AG08396 (cell line): ENCODE measurements at places on chromosomes 2 and 18.

GRCh38 chr18:76447258-76447890 is 47.7 kb downstream of the ZNF516 start:
- DNase-seq, result no peak

DNA sequence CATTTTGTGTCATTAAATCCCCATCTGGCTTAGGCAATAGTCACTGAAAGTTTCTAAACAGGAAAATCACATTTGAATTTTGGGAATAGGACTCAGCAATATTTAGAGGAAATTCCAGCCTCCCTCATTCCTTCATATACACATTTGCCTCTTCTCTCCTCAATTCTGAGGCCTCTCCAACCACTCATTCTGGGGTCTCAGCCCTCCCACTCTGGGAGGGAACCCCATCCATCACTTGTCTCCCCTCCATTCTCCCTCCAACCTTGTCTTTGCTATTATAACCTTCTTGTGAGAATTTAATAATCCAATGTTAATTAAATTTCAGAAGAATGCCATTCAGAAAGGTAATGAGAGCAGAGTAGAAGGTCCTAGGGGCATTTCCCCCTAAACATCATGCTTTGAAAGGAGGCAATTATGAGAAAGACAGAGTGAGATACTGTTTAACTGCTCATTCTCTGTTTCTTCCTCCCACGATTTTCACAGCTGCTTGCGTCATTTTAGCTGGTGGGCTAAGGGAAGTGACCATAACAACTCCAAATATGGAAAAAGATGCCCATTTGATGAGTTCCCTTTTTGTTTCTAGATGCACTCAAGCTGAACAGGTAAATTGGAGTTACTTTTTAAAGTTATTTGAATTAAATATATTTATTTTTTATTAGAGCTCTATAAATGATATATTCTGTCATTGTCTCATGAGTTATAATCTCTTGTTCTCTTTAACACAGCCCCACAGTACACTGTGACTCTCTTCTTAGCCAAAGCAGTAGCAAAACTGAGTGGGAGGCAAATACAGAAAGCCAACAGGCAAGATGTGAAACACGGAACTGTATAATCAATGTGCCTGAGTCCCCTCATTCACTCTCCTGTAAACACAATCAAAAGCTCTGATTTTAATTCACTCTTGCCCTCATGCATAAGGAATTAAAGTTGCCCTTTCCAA is 135.1 kb downstream of the DLGAP1 start:
- DNase-seq, result no peak

DNA sequence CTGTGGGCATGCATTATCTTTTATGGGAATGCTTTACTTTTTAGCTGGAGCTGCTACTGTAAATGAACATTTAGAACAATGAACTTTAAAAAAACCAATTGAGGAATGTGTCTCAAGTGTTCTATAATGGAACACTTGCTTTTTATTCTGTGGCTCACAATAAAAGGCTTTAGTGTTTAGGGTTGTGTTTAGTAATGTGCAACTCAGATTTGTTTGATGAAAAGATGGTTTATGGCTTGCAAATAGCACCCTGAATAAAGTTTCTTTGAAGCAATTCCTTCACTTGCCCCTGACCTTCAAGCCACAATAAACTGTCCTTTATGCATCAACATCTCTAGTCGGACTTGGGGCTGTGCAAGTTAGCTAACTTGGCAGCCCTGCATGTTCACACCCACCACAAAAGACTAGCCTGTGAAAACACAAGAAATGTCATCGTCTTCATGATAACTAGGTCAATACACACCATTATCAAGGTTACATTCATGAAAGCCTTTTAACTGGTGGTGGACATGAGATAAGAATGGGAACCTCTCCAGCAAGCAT is 98.7 kb downstream of the MYO1B start:
- no peak for DNase-seq

- no peak for DNase-seq
Measured at GRCh38 chr18:47118981-47119380, 31.3 kb downstream of the HDHD2 start.

- DNase-seq, result no peak
Measured at GRCh38 chr2:128228894-128229293, 89.8 kb downstream of the HS6ST1 start.

GRCh38 chr18:60445341-60445740 is 72.8 kb upstream of the MC4R start:
- no peak for DNase-seq

- DNase-seq, result no peak
Measured at GRCh38 chr18:33914399-33914798, 310.3 kb downstream of the NOL4 start.

- no peak for DNase-seq
Measured at GRCh38 chr2:63287956-63288355, 237.3 kb downstream of the OTX1 start.

- peak; percentile 22 for DNase-seq
Measured at GRCh38 chr2:165902934-165903333, 50.6 kb downstream of the TTC21B start.

DNA sequence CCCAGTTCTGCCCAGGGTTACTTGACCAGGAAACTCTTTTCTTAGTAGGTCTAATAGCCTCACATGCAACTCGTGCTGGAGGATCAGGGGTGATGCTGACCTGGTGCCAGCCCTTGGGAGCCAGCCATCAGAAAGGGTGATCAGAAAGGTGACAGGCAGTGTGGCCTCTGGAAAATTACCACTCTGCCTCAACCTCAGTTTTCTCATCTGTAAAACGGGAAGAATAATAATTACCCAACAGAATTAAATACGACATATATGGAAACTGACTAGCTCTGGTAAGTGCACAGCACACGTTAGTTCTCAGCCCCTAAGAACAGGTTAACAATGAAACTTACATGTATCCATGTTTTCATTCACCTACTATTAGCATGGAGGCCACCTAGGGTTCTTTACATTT is 157.6 kb downstream of the EN1 start:
- DNase-seq, result no peak

DNA sequence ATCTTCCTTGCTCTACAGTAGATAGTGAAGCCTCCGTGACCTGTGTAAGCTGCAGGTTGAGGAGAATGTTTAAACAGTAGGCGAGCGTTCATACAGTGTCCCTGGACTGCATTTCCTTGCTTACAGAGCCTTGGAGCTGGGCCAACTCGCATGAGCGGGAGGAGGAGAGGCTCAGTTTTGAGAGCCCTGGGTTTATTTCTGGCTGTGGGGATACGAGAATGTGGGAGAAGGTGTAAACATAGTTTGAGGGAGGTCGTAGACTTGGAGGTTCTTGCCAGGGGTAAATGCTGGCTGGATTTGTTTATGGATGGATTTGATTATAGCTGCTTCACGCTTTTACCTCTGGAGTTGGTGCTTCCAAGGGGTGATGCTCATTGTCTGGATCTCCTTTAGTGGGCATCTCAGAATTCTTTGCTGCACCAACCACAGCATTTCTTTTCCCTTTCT is 20.8 kb downstream of the CRIM1 start:
- DNase-seq, result no peak
